ENCODE measurements at places on chromosomes 5 and 9. TPM values are rescaled to one million over a fixed set of nuclear protein-coding genes. Genes with fewer than 3 reads are reported as not detected.

DNA sequence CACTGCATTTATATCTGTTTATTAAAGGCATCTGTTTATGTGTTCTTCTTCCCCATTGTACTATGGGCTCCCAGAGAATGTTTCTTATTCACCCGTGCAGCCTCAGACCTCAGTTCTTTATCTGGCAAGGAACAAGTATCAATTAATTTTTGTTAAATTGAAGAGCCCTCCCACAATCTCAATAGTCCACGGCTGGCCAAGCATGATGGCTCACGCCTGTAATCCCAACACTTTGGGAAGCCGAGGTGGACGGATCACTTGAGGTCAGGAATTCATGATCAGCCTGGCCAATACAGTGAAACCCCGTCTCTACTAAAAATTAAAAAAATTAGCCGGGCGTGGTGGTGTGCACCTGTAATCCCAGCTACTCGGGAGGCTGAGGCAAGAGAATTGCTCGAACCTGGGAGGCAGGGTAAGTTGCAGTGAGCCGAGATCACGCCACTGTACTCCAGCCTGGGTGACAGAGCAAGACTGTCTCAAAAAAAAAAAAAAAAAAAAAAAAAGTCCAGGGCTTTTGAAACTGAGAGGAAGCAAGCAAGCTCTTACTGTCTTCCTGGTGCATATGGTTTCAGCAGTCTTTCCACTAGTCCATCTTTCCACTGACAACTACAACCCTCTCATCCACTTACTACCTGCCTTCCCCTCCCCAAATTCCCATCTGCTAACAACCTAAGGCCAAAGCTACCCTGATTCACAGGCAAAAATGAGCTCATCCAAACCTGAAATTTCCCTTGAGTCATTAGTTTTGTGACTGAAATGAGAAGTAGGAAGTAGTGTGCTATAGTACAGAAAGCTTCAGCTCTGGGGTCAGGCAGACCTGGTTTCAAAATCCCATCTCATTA, 2.3 kb upstream of the HK3 start:
- no peaks in the 10 kb centered on the region for H3K27me3 ChIP-seq
- no peaks in the 10 kb centered on the region for H3K4me1 ChIP-seq
- no peak overlapping the region for H3K27ac ChIP-seq
- DNase-seq: no peak
- H3K36me3 ChIP-seq: peaks cover 35% of the 10 kb centered on the region
- no peak overlapping the region for H3K4me3 ChIP-seq

The SHISAL2B gene
- not detected for total RNA-seq

GRCh38 chr5:101932599-101932998, 363.5 kb downstream of the SLCO4C1 start:
- H3K4me1 ChIP-seq: no peaks in the 10 kb centered on the region
- H3K27ac ChIP-seq: no peak overlapping the region
- H3K4me3 ChIP-seq: no peak overlapping the region
- DNase-seq: no peak
- H3K27me3 ChIP-seq: peaks cover 4% of the 10 kb centered on the region

The IFT74 gene
- 9.3 TPM for total RNA-seq

The MYO10 gene
- total RNA-seq: 194 TPM

The FGF10 gene
- total RNA-seq: not detected

GRCh38 chr9:134057307-134057657, 10.5 kb downstream of the BRD3 start:
- no peak overlapping the region for H3K27ac ChIP-seq
- H3K4me1 ChIP-seq: no peaks in the 10 kb centered on the region
- H3K4me3 ChIP-seq: no peak overlapping the region

The BARHL1 gene
- not detected for total RNA-seq

GRCh38 chr5:135995976-135996375, 32.8 kb upstream of the TGFBI start:
- no peak for DNase-seq
- no peaks in the 10 kb centered on the region for H3K36me3 ChIP-seq
- H3K27me3 ChIP-seq: no peaks in the 10 kb centered on the region
- no peak overlapping the region for H3K27ac ChIP-seq
- H3K4me3 ChIP-seq: no peak overlapping the region
- H3K4me1 ChIP-seq: peaks cover 26% of the 10 kb centered on the region

The ASPN gene
- total RNA-seq: 0.15 TPM

The AK8 gene
- 0.92 TPM for total RNA-seq

- H3K4me3 ChIP-seq: no peak overlapping the region
- H3K36me3 ChIP-seq: no peaks in the 10 kb centered on the region
- H3K27ac ChIP-seq: no peak overlapping the region
- no peaks in the 10 kb centered on the region for H3K27me3 ChIP-seq
- no peaks in the 10 kb centered on the region for H3K4me1 ChIP-seq
These were observed 36.9 kb upstream of the TESK1 start for GRCh38 chr9:35568196-35568595.

DNA sequence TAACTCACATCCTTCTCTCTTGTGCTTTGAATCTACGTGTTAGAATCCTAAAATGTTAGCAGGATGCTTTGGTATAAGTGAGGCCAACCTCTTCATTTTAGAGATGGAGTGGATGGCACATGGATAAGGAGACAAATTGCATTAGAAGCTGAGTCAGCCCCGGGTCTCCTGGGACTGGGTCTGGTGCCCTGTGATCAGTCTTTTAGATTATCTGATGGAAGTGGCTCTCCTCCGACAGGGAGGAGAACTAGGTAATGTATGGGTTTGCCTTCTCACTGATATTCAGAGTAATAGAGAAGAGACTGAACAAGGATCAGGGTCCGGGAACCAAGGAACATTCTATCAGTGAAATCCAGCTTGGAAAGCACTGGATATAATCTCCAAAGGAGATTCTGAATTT, 74.9 kb upstream of the TNFSF8 start:
- no peaks in the 10 kb centered on the region for H3K4me1 ChIP-seq
- no peak overlapping the region for H3K4me3 ChIP-seq
- DNase-seq: no peak
- no peak overlapping the region for H3K27ac ChIP-seq
- no peaks in the 10 kb centered on the region for H3K36me3 ChIP-seq

The WDR38 gene
- total RNA-seq: not detected

The PCDHB9 gene
- 5.6 TPM for total RNA-seq

DNA sequence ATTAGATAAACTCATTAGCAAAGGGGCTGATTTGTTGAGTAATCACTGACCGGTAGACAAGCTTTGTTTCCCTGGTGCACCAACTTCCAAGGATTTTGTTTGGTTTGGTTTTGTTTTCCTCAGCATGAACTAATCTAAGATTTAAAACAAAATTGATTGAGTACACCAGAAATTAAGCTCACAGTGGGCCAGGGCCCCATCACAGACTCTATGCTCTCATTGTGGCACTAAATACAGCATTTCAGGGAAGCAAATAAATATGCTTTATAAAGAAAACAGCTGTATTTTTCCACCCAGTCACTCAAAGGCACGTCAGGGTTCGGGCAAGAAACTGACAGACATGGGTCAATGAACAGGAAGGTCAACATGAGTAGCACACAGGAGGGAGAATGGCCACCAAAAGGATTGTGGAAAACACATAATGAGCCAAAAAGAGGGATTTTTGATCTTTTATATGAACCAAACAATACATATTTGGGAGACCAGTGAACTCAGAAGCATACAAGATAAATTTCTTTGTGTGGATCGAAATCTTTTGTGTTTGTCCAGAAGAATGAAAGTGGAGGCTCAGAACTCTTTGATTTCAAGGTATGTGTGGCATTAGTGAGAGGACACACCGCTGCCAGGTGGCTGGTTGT, 8.8 kb downstream of the CFAP77 start:
- no peaks in the 10 kb centered on the region for H3K36me3 ChIP-seq
- no peak overlapping the region for H3K27ac ChIP-seq
- peaks cover 69% of the 10 kb centered on the region for H3K27me3 ChIP-seq
- H3K4me1 ChIP-seq: no peaks in the 10 kb centered on the region
- H3K4me3 ChIP-seq: no peak overlapping the region

GRCh38 chr9:10705383-10705782, 92.6 kb upstream of the PTPRD start:
- no peaks in the 10 kb centered on the region for H3K36me3 ChIP-seq
- H3K27me3 ChIP-seq: no peaks in the 10 kb centered on the region
- H3K4me3 ChIP-seq: no peak overlapping the region
- H3K27ac ChIP-seq: no peak overlapping the region
- H3K4me1 ChIP-seq: no peaks in the 10 kb centered on the region

DNA sequence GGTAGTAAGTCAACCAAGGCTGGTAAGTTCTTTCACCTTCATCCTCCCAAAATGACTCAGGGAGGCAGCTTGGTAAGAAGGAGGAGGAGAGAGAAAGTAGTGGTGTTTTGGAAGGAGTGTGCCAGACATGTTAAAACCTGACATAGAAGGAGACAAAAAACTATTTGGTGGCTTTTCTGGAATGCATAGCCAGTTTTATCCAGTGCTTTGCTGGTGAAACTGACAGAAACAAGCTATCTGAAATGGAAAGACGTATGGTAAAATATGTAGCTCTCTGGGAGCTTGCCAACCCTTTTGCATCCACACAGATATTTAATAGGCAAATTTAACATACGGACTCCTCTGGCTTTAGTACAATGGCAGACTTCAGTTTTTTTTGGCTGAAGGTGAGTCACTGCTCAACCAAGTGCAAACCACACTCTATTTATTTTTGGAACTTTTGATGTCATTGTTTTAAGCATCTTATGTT, 45.4 kb downstream of the RAB14 start:
- no peak for DNase-seq
- H3K27me3 ChIP-seq: no peaks in the 10 kb centered on the region
- peaks cover 54% of the 10 kb centered on the region for H3K36me3 ChIP-seq
- H3K4me1 ChIP-seq: no peaks in the 10 kb centered on the region
- H3K27ac ChIP-seq: no peak overlapping the region
- H3K4me3 ChIP-seq: no peak overlapping the region

The CBY3 gene
- total RNA-seq: not detected

DNA sequence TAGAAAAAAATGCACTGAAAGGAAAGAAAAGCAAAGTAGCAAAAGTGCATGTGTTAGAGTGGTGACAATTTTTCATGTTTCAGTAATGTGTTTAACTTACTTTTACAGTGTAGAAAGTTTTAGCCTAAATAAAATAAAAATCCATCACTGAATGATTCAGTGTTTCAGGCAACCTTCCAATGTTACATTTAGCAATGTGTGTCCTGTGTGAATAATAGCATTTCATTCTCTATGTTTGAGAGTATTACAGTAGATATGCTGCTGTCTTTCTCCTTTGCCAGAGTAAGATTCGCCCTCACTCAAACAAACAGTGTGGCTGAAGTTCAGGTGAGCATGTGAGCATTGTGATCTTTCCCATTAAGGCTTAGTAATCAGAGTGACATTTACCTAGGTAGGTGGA, 171.1 kb downstream of the TARS1 start:
- H3K4me1 ChIP-seq: no peaks in the 10 kb centered on the region
- no peak overlapping the region for H3K27ac ChIP-seq
- H3K4me3 ChIP-seq: no peak overlapping the region
- no peaks in the 10 kb centered on the region for H3K36me3 ChIP-seq
- DNase-seq: no peak

DNA sequence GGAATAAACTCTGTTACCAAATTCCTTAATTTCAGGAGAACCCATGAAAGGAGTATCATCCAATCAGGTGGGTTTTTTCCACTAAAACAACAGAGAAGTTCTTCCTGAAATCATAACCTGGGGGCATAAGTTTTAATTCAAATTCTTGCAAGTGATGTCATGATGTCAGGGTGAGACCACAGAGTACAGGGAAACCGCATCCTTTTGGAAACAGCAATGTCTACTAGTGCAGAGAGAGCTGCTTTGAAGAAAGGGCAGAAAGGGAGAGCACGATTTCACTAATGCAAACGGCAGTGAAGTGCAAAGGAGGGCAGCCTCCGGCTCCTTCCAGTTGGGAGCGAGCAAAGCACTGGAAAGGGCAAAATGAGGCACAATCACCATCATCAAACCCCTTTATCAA, 20.6 kb upstream of the CMBL start:
- peaks cover 1% of the 10 kb centered on the region for H3K4me1 ChIP-seq
- no peaks in the 10 kb centered on the region for H3K36me3 ChIP-seq
- no peak overlapping the region for H3K4me3 ChIP-seq
- no peak overlapping the region for H3K27ac ChIP-seq
- H3K27me3 ChIP-seq: no peaks in the 10 kb centered on the region

DNA sequence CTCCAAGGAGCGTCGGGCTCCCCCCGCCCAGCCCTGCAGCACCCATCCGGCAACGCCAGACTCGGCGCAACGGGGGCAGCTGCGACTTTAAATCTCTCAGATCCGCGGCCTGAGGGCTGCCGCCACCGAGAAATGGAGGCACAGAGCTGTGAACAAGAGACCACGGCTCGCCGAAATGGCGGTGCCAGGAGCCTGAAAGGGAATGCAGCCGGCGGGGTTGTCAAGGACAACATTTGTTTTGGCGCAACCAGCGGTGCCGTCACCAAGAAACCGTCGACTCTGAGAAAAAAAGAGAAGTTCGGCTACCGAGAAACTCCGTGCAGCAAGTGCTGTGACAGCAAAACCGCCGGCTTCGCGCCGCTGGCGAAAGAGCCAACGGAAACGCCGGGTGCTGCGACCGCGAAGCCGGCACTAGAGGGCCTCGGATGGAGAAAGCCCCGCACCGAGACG, 2.1 kb upstream of the ANXA2R start:
- peak overlapping the region; percentile 88 for H3K27ac ChIP-seq
- no peaks in the 10 kb centered on the region for H3K4me1 ChIP-seq
- no peak for DNase-seq
- no peaks in the 10 kb centered on the region for H3K27me3 ChIP-seq
- H3K4me3 ChIP-seq: peak overlapping the region; percentile 62

- H3K4me3 ChIP-seq: peak overlapping the region; percentile 82
- peaks cover 70% of the 10 kb centered on the region for H3K4me1 ChIP-seq
- DNase-seq: no peak
- H3K36me3 ChIP-seq: no peaks in the 10 kb centered on the region
These were observed 439 bp downstream of the SSBP2 start for GRCh38 chr5:81750308-81751008.

The PRSS3 gene
- not detected for total RNA-seq

DNA sequence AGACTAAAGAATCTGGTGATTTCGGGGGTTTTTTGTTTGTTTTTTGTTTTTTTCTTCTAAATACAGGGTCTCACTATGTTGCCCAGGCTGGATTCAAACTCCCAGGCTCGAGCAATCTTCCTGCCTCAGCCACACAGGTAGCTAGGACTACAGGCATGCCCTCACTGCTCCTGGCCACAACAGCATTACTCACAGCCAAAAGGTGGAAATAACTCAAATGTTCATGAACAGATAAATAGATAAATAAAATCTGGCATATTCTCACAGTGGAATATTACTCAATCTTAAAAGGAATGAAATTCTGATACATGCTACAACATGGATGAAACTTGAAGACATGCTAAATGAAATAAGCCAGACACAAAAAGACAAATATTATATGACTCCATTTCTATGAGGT, 19.8 kb upstream of the RAD23B start:
- no peaks in the 10 kb centered on the region for H3K36me3 ChIP-seq
- no peaks in the 10 kb centered on the region for H3K4me1 ChIP-seq
- H3K4me3 ChIP-seq: no peak overlapping the region

- H3K4me3 ChIP-seq: no peak overlapping the region
- DNase-seq: no peak
- H3K27me3 ChIP-seq: no peaks in the 10 kb centered on the region
These were observed 77.6 kb downstream of the UGCG start for GRCh38 chr9:111974092-111974681.
